ENCODE measurements at places on chromosomes 2 and 18. TPM values are rescaled to one million over a fixed set of nuclear protein-coding genes. Genes with fewer than 3 reads are reported as not detected.

DNA sequence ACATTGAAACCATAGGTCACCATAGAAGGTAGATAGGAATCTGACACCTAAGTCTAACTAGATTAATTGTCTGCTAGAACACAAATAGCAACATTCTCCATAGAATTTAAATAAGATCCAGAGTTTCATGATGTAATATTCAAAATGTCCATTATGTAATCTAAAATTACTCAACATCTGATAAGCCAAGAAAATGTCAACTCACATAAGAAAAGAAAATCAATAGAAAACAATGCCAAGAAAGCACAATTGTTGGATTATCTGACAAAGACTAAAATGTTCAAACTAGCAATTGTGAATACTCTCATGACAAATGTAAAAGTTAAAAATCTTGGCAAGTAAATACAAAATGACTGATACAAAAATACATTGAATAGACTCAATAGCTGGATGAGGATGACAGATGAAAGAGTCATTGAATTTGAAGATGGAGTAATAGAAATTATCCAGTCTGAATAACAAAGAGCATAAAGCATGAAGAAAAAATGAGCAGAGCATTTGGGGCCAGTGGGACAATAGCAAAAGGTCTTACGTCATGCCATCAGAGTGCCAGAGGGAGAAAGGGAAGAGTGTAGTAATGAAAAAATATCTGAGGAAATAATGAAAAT, 358.6 kb downstream of the METTL4 start:
- no peak for DNase-seq

- no peak for DNase-seq
Measured at GRCh38 chr2:10238991-10239485, 63.7 kb upstream of the HPCAL1 start.

DNA sequence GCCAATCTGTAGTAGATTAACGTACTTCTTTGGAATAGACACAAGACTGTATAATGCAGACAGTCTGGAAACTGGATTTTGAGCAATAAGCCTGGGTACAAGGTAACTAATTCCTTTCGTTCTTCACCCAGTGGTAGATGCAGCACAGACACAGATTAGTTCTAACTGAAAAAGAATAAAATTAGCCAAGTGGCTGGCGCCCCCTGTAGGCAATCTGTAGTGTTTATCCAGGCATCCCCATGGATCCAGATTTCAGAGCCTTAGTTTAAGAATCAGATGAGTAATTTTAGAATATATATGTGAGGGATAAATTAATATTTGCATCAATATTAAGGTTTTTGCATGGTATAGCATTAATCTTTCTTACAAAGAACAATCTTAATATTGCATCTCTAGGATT, 563.9 kb downstream of the DCC start:
- no peak for DNase-seq

GRCh38 chr2:54642677-54643430, 80.6 kb upstream of the EML6 start:
- no peak for DNase-seq

DNA sequence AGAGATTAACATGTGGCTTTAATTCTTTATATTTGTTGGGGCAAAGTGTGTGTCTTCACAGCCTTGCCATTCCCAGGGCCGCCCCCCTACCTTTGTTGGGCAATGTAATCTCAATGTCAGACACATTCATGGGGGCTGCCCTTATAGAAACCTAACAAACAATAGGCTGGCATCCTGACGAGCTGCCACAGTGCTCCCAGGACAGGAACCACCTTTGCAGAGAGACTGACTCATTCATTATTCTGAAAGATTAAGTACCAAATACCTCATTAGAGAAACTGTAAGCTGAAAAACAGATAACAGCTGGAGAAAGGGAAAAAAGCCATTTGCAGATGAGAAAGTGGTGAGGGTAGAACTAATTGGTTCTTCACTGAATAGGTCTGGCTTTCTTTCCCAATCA, 1587.5 kb upstream of the PIK3C3 start:
- no peak for DNase-seq

DNA sequence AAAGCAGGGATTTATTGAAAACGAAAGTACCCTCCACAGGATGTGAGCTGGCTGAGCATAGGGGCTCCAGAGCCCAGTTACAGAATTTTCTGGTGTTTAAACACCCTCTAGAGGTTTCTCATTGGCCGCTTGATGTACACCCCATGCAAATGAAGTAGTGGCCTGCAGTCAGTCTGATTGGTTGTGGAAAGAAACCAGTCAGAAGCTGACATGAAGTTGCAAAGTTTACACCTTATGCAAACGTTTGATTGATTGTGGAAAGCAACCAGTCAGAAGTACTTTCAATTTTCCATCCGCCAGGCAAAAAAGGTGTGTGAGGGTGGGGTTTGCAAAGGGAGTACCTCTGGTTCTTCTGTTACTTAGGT, 62.3 kb downstream of the VWA3B start:
- DNase-seq, result no peak

- DNase-seq, result no peak
Measured at GRCh38 chr2:239341146-239341732, 59.6 kb downstream of the HDAC4 start.

DNA sequence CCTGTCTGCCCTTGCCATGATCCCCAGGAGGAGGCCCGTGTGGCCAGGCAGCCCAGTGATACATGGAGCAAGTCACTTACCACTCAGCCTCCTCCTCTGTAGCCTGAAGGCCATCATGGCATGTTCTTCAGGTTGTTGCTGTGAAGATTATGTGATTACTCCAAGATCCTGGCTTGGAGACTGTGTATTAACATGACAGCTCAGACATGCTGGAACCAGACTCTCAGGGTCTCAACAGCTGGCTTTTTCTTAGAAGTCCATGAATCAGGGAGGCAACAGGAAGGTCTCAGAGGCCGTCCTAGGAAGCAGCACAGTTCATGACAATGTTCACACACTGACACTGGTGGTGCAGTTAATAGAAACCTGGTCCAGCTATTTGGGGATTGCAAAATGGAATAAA, 158.6 kb upstream of the TWIST2 start:
- no peak for DNase-seq

- no peak for DNase-seq
Measured at GRCh38 chr2:219245899-219246230, 586 bp downstream of the STK16 start.

GRCh38 chr2:156702541-156702940, 266.4 kb downstream of the GPD2 start:
- no peak for DNase-seq

- no peak for DNase-seq
Measured at GRCh38 chr2:215556979-215557378, 121.1 kb upstream of the FN1 start.

CNDP1 gene
- polyA plus RNA-seq, result 0.20 TPM

GAREM1 gene
- 3.8 TPM for polyA plus RNA-seq

ANKRD23 gene
- polyA plus RNA-seq, result 5.1 TPM

HOXD8 gene
- 7.0 TPM for polyA plus RNA-seq

PLCL1 gene
- 6.0 TPM for polyA plus RNA-seq
